ENCODE measurements at places on chromosomes 7 and 10. TPM values are rescaled to one million over a fixed set of nuclear protein-coding genes. Genes with fewer than 3 reads are reported as not detected.

DNA sequence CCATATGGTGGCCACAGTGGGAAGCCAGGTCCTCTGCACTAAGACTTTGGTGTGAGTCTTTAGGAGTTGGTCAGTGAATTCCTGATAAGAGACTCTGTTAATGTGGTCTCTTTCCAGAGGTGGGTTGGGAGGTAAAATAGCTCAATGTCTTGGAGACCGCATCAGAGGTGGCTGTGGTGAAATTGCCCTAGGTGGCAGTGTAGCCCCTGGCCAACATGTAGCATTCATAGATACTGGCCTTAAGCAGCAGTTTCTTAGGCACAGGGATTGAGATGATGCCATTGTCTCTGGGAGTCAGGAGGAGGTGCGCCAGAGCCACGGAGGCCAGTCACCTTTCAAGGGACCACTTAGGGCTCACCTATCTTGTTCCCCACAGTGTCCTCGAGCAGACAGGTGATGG is 202.8 kb downstream of the CREB5 start:
- no peak for DNase-seq

- no peak for DNase-seq
Observed at GRCh38 chr7:17300012-17300411, 1.6 kb downstream of the AHR start.

Gene PLAU
- total RNA-seq = 81.2 TPM

GRCh38 chr7:108468246-108468645 is 12.0 kb upstream of the NRCAM start:
- DNase-seq = no peak

DNA sequence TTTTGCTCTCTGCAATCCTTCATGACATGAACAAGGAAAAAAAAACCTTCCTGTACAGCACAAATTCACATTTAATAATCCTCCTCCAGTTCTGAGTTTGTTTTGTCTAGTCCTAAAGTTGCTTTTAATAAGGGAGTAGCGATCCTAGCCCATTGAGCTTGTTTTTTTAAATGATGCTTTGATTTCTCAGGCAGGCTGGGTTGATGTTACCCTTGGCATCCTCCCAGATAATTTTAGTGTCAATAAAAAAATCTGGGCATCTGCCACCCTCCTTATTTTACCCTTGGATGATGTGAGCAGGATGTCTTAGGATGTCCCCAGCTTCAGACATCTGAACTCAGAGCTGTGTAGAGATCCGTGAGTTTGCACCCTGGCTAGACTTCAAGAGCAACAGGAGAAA is 33.9 kb upstream of the PROSER2 start:
- DNase-seq = no peak

Gene CYP2C18
- not detected for total RNA-seq

- DNase-seq = no peak
Observed at GRCh38 chr7:77544518-77544917, 7.4 kb downstream of the PTPN12 start.

DNA sequence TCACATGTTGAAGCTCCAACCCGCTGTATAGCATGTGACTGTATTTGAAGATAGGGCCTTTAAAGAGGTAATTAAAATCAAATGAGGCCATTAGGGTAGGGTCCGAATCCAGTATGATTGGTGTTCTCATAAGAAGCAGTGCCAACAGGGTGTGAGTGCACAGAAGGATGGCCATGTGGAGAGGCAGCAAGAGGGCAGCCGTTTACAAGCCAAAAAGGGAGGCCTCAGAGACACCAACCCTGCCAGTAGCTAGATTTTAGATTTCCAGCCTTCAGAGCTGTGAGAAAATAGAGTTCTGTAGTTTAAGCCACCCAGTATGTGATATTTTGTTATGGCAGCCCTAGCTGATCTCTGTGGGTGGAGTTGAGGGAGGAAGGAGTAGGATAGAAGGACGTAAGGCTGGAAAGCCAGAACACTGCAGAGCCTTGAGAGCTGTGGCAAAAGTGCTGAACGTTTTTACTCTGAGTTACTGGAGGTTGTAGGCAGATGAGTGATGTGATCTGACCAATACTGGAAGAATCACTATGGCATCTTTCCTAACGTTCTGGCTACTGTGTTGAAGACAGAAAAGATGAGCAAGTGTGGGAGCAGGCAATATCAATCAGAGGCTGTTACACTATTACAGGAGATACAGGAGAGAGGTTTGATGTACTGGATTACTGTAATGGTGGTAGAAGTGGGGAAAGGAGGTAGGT is 334.9 kb downstream of the ELMO1 start:
- DNase-seq = no peak

DNA sequence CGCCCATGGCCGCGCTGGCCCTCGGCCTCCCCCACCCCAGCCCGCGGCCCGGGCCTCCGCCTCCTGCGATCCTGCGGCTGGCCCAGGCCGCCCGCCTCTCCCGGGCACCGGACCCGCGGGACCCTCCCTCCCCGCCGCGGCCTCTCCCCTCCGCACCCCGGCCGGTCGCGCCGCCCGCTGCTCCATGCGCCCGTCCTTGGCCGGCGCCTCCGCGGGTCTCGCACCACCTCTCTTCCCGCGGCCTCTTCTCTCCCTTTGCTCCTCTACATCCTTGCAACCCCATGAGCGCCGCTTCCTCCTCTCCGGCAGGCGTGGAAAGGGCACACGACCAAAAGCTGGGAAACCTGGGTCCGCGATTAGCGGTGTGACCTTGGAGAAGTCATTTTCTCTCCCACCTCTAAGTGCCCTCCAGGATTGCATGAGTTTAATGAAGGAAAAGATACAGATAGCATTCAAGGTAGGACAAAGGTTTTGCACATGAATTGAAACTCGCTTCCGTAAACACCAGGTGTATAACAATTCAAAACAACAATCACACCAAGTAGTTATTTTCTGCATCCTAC is 448 bp upstream of the SRPK2 start:
- DNase-seq = peak; percentile 31

Gene TRRAP
- 33.5 TPM for total RNA-seq
